Nephron progenitor cell (in vitro differentiated cells): ENCODE measurements at places on chromosomes 4 and X.

GRCh38 chr4:126250006-126250405 is 935.3 kb downstream of the FAT4 start:
- DNase-seq, result no peak

DNA sequence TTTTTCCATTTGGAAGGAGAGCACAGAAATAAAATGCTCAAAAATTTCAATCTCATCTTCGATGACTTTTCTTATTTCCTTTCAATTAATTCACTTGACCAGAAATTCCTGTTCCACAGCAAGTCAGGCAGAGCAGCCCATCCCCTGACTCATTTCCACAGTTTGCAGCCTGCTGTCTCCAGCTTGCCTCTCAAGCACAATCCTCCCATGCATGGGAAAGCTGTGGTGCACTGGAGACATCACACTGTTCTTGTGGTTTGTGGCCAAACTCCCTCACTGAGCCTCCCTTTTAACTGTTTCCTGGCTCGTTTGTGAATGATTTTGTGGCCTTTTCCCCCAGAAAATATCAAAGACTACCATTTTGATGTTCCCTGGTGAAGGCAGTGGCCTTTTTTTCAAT is 114.0 kb upstream of the ENPEP start:
- DNase-seq, result no peak

GRCh38 chrX:122584981-122585380 is 599.1 kb upstream of the GRIA3 start:
- no peak for DNase-seq

GRCh38 chr4:5126231-5126630 is 75.0 kb downstream of the STK32B start:
- DNase-seq, result no peak

- no peak for DNase-seq
These were observed 513.6 kb upstream of the PITX2 start for GRCh38 chr4:111136438-111136837.

DNA sequence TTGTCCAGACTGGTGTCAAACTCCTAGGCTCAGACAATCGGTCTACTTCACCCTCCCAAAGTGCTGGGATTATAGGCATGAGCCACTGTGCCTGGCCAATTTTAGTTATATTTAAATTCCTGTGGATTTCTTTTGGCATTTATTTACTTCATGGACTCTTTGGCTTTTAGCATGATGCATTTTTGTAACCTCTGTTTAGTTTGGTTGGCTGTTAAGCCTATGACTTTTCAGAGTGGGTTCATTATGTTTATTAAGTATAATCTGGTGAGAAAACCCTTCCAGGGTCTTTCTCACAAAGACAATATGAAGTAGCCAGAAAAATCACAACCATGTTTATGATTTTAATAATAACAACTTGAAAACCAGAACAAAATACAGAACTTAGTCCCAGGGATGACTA is 49.4 kb downstream of the USP38 start:
- DNase-seq, result no peak

DNA sequence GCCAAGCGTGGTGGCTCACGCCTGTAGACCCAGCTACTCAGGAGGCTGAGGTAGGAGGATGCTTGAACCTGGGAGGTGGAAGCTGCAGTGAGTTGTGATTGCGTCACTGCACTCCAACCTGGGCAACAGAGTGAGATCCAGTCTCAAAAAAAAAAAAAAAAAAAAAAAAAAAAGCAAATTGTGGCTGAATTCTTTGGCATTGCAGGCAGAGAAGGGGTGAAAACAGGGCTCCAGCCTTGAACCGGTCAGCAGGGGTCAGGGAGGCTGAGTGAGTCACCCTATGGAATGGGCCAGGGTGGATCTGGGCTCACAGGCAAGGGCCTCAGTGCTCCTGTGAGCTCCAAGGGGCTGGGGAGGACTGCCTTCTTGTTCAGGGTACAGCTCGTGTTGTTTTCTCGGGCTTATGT is 13.2 kb upstream of the FAM3A start:
- DNase-seq, result no peak

GRCh38 chr4:77817304-77818072 is 1.7 kb downstream of the CNOT6L start:
- no peak for DNase-seq

- DNase-seq, result no peak
These were observed 44.0 kb downstream of the BRCC3 start for GRCh38 chrX:155115174-155115819.

DNA sequence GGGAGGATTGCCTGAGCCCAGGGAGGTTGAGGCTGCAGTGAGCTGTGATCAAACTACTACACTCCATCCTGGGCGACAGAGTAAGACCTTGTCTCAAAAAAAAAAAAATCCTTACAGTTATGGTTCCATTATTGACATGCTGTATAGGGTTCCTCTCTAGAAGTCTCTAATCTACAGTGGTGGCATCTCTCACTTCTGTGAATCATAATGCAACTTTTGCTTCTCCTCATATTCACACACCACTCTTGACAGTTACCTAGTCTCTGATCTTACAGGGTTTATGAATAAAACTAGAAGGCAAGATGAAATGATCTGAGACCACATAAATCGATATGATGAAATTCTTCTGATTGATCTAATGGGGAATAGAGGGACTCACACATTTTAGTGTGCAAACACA is 40.6 kb downstream of the DOCK11 start:
- no peak for DNase-seq

DNA sequence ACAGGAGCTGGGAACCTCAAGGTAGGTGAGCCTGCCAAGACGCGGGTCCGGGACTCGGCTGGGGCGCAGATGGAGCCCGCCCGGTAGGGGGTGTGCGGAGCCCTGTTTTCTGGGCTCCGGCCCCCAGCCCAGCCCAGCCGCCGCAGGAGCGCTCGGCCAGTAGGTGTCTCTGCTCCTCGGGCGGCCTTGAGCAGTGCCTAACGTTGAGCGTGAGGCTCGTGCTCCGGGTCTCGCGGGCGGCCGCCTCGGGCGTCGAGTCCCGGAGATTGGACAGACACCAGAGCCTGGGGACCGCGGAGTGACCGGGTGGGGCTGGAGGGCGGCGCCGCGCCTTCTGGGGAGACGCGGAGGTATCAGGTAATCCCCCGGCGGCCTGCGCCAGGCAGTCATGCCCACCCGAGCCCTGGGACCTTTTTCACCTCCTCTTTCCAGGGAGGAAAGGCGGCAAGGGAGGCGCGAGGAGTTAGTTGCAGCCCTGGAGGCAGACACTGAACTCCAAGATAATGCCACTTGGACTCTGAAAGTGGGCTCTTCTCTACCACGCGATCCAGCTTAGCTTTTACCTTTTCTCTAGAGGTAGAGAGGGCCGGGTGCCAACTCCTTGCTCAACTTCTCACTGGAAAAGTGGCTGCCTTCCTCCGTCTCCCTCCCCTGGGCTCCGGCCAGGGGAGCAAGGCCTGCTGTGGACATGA is 14.5 kb upstream of the FGG start:
- DNase-seq, result peak; percentile 87

DNA sequence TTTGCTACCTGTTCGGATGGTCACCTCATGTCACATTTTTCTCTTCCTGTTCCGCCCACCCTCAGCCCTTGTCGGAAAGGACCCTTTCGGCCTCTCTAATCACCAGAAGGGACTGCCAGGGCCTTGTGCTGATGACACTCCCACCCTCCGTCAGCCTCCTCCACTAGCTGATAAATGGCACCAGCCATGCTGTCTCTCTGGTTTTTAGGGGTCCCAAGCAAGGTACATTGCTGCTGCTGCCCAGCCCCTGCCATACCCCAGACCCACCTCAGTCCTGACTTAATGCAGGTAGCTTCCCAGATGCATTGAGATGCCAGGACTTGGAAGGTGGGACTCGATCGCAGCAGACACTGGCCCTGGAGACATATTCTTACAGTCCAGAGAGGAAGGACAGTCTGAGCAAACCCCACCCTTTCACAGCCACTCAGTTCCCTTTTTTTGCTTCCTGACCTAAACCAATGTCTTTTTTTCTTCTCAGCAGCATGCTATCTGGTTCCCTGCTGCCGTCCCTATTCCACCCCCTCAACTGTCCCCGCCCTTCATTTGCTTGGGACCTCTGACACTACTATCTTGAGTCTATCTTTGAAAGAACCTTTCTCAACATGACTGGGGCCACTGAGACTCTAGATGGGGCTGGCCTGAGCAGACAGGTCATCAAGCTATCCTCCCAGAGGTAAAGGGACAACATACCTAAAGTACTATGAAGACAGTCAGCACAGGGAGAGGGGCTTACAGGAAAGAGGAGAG is at the start of gene BTK:
Gene BTK, minus strand, starts transcription at position 397 of the 747 bp plus-strand sequence. CDS start 10,907 bp downstream, outside the sequence.
- DNase-seq, result no peak

GRCh38 chr4:54509057-54509456 is 148.7 kb upstream of the KIT start:
- no peak for DNase-seq

- DNase-seq, result no peak
These were observed 44.8 kb downstream of the TSPAN5 start for GRCh38 chr4:98613453-98614075.

DNA sequence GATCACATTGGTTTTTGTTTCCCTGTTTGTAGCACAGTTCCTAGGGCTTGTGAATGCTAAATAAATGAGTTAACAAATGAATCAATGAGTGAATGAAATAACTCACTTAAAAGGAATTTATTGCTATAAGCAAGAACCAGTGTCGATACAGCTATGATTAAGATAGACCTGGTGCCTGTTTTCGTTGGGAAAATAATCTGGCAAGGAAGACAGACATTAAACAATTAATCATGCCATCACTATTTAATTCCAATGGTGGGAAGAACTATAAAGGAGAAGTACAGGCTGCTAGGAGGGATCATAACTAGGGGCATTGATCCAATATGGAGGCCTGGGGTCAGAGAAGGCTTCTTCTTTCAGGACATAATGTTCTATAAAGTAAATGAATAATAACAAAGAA is 4.5 kb upstream of the CBR4 start:
- no peak for DNase-seq

- peak; percentile 37 for DNase-seq
These were observed 15.7 kb downstream of the FHL1 start for GRCh38 chrX:136162827-136163570.

- peak; percentile 68 for DNase-seq
These were observed at the start of gene INPP4B for GRCh38 chr4:142846108-142846728. Gene INPP4B (minus strand): TSS chr4:142846301.

DNA sequence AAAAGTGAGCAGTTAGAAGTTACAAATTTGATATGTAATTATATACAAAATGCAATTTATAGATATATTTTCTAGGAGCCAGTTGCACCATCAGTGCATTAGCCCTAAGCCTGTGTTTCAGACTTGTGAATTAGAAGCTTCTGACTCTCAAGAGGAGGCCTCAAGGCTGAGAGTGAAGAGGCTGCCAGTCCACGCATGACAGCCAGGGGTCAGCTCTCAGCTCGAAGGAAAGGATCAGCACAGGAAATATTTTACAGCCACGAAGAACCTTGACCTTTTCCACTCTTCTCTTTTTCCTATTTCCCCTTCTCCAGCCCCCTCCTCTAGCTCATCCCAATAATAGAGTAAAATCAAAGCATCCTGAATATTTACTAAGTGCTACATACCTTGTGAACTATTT is 642.4 kb downstream of the TRIML1 start:
- peak; percentile 14 for DNase-seq

GRCh38 chr4:125750828-125751466 is 436.2 kb downstream of the FAT4 start:
- DNase-seq, result no peak

DNA sequence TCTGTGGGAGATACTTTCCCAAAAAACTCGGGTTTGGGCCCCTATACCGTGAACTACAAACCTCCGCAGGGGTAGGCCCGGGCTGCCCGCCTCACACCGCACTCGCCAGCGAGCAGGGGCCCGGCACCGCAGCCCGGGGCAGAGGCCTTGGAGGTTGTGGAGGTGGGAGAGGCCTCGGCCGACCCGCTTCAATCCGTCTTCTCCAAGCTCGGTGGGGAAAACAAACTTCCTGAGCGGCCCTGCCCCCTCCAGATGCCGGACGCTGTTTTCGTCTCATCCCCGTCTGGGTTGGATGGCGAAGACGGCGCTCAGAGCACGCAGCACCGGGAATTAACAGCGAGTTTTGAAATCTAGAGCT is 442 bp upstream of the MCUB start:
- peak; percentile 47 for DNase-seq

DNA sequence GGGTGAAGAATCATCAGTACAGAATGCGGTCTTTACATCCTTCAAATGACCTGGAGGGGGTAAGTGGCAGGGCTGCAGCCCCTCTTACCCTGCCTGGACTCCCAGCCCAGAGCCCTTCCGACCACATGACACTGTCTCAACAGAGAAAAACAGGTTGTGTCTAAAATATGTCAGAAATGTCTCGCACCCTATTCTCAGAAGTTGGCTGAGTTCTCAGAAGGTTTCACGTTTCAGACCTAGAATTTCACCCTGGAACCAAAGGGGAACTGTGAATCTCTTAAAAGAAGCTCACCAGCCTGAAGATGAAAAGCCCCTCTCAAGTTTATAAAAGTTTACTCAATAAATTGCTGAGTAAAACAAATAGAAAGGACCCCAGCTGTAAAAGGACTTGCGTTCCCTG is 7.0 kb upstream of the CRMP1 start:
- DNase-seq, result no peak

GRCh38 chrX:134868771-134869495 is 121.9 kb upstream of the SMIM10 start:
- DNase-seq, result no peak

DNA sequence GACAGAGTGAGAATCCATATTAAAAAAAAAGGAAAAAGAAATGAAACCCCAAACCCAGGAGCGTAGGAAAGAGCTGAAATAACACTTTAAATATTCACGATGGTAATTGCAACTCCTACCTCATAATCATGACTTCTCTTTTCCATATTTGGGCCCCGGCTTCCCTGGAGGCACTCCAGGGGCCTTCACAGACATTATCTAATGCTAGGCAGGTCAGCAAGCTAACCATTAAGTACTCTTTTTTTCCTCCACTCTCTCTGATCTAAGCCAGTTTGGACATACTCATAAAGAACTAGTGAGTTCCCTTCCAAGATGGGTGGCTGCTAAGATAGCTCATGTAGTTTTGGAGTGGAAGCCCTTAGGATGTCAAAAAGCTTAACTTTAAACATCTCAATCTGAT is 83.2 kb downstream of the SH3KBP1 start:
- DNase-seq, result no peak
